Activated T-helper 9 cell treated with anti-CD3 and anti-CD28 coated beads, Interleukin-2, amount 50 U/mL, for 16 hours (primary cell): ENCODE measurements at places on chromosomes 5 and 9.

DNA sequence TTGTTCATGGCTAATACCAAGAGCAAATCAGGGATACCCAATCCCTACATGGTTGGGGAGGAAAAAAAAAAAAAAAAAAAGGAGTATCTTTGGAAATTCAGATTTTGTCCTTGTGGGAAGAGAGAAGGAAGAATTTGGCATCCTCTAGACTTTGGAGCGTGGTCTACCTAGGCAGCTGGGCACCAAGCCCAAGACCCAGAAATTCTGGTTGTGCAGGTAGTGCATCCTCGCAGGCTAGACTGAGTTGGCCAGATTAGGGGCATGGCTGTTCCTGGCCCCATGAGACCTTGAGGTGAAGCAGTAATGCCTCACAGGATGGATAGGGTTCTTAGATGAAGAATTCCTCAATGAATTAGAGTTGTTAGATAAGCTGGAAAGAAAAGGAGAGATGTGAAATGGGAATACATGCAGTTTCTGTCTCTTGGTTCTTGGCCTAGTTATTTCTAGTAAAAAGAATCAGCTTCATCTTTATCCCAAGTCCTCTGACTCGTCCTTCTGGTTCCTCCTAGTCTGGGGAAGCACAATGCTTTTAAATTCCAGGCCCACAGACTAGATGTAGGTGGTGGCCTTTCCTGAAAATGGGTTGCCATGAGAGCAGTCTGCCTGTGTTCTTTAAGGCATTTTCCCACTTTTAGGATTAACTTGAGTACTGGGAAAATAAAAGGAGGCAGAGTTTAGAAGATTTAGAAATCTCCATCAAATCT, 140.5 kb upstream of the RUSC2 start:
- DNase-seq: no peak

- no peak for DNase-seq
Measured at GRCh38 chr9:104868687-104869404, 59.1 kb downstream of the ABCA1 start.

- no peak for DNase-seq
Measured at GRCh38 chr5:80083101-80083890, 48.1 kb downstream of the THBS4 start.

- no peak for DNase-seq
Measured at GRCh38 chr5:115379622-115380344, 83.3 kb upstream of the CCDC112 start.

GRCh38 chr5:122187426-122187825, 58.1 kb downstream of the ZNF474 start:
- no peak for DNase-seq

- DNase-seq: no peak
Measured at GRCh38 chr5:13910201-13910600, 34.3 kb downstream of the DNAH5 start.

DNA sequence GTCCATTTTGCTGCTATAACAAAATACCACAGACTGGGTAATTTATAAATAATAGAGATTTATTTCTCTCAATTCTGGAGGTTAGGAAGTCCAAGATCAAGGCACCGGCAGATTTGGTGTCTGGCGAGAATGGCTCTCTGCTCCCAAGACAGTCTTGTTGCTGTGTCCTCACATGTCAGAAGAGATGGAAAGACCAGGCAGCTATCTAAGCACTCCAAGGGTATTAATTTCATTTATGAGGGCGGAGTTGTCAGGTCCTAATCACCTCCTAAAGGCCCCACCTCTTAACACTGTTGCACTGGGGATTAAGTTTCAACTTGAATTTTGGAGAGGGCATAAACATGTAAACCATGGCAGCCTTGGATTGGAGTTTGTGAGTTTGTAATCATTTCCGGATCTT, 30.3 kb downstream of the ADCY2 start:
- DNase-seq: no peak

GRCh38 chr9:18658804-18659705, 185.1 kb downstream of the ADAMTSL1 start:
- no peak for DNase-seq

DNA sequence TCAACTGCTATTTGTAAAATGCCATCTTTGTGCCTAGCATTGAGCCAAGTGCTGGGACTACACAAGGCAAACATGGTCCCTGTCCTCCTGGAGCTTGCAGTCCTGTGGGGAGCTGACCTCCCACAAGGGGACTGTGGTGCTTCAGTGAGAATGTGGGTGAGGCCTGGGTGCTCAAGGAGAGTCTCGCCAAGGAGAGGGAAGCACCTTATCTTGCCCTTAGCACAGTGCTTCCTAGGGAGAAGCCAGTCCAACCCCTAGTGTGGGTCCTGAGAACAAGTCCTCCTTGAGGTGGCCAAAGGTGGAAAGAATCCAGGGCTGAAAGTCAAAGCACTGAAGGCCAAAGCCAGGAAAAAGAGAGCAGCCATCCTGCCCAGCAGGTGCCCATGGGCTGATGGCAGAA, 31.1 kb upstream of the MVB12B start:
- DNase-seq: no peak

DNA sequence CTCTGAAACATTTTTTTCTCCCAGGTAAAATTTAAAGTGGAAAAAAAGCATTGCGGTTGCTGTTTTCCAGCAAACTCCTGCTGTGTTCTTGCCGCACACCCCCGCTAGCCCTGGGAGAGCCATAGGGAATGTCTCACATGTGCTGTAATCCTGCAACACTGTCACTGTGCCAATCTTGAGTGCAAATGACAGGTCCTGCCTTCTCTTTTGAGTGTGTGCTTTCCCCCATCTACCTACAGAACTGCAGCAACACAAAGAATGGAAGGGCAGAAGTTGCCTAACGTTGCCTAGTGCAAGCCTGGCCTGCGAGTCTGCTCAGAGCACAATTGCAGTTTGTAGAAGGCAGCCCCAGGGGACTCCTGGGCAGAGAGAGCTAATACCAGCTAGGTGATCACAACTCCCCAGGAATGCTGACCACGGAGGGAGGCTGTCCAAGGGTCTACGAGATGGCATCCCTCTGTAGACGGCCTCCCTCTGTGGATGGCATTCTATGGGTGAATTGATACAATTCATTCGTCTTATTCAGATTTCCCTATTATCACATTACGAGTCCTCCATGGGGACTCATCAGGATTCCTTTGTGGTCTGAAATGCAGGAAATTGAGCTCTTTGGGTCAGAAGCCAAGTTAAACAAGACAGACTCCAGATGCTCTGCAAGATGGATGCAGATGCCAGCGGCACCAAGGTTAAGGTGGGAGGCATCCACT, 172.6 kb upstream of the S1PR3 start:
- DNase-seq: no peak

- no peak for DNase-seq
Measured at GRCh38 chr5:107341376-107342084, 329.2 kb downstream of the EFNA5 start.

DNA sequence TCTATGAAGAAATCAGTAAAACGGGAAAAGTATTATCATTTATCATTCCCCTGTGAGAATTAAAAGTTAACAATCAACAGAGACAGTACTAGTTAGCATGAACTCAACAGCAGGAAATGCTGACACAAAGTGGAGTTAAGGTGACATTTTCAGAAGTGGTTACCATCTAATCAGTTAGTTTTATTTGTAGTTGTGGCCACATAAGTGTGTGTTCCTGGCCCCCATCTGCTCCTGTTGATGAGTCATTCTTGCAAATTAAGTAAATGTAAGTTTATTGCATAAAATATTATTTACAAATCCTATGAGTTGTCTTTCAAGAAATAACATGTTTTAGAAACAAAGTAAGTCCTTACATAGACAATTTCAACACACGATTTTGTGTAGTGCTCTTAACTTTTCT, 8.9 kb upstream of the BNC2 start:
- no peak for DNase-seq

DNA sequence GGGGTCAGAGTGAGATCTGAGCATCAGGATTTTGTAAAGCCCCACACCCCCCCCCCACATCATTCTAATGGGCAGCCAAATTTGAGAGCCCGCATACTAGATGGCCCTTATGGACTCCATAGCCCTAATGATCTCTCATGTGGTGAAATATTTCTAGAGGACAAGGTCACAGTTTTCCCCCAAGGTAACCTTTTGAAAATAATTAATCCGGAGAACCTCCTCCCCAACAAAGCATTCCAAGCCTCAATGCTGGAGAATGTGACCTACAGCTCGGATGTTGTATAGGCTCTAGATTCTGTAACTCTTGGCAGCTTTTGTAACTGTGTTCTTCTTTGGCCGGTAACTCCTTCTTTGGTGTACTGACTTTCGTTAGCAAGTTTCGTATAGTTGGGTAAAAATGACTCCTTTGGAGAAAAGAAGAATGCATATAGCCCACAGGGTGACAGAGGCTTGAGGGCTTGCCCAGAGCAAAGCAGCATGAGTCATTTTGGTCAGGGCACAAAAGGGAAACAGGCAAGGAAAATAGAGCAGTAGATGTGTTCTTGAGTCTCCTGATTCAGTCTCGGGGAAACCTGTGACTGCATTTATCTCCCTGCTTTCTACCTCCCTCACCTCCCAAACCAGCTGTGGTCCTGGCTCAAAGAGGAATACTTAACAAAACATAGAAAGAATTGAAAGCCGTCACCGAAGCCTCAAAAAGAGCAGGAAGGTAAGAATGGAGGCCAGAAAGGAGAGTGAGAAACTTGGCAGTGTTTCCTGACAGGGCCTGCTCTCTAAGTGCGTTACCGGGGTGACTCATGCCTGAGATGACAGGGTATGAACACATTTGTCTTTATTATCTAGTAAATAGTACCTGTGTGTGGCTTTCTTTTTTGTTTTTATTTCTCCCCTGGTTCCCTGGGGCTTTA, 6.6 kb upstream of the XPA start:
- peak; percentile 14 for DNase-seq

DNA sequence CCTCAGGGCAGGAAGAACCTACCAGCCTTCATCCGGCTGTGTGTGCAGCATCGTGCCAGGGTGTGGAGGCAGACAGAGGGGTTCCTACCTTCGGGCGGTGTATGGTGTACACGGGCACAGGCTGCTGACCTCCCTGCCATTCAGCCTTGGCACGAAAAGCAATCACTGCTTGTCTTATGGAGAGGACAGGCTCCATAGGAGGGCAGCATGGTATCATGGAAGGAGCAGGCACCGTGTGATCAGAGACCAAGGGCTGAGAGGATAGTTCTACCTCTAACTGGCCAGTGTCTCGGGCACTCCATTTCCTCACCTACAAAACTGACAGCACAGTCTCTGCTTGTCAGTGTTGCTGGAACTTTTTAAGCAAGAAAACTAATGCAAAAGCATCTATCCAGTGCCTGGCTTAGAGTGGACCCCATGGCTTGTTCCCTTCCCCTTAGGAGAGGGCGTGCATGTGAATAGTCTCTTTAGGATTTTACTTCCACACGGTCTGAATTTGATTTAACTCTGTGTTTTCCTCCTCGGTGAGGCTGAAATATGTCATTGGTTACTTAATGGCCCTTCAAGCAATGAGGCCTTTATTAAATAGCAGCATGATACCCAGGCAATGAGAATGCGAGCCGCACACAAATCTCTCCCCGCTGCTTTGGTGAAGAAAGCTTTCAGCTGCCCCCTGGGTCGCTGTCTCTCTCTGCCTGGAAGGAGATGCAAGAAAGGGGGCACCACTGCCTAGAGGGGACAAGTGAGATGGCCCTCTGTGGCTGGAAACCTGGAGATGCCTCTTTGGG, 22.2 kb downstream of the TTLL11 start:
- no peak for DNase-seq

GRCh38 chr5:179307931-179308471, 37.3 kb downstream of the ADAMTS2 start:
- DNase-seq: no peak

DNA sequence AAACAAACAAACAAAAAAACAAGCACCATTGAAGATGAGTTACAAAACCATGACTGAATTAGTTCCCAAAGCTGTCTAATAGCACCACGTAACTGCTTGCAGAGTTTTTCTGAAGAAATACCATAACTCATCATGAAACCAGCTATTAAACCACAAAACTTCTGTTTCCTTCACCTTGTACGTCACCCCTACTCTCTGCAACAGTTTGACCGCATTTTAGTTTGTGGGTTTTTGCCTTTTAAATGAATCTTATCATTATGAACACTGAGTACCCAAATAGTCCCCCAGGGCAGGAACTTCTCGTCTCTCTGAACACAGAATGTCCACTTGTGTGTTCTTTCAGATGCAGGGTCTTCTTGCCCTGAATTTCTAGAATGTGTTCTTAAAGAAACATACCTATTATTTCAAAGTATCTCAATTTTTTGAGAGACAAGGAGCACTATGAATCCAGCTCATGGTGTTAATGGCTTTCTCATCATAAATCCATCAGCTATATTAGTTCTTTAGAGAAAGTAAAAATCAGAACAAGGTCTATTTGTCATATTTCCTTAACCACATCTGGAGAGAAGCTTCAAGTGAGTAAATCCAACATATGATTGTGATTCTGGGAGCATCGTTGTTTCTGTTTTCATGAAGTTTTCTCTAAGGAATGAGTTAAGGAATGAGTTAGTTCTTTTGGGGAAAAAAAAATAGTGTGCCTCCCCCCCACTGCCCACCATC, 210.6 kb downstream of the AUH start:
- DNase-seq: no peak

DNA sequence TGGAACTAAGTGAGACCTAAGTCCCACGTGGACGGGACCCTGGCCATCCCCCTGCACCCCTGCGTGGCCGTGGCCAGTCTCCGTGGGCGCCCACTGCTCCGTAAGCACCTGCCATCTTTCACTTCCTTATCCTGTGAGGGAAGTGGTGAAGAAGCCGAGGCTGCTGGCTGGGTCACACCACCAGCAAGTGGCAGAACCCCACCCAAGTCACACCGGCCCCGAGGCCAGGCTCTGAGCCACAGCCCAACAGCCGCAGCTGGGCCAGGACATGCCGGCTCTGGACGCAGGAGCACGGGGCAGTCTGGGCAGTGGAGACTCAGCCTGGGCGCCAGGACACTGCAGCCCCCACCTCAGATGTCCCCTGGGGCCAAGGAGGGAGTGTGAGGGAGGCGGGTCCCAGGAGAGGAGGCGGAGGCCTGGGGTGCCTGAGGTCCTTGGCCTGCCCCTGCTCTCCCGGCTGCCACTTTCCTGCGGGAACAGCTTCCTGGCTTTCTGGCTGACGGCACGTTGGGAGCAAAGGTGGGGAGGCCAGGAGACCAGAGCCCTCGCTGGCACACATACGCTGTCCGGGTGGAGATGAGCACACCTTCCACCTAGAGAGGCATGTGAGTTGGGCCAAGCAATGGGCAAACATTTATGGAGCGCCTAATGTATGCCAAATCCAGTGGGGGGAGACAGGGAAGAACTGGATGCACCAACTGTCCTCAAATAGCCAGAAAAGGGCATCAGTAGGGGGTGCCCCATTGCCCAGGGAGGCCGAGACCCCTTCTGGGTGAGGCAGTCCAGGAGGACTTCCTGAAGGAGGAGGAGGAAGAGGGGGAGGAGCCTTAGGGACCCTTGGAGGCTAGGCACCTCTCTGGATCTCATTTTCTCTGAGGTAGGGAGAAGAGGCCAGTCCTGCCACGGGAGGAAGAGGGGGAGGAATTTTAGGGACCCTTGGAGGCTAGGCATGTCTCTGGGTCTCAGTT, 43.9 kb upstream of the EGFL7 start:
- no peak for DNase-seq

DNA sequence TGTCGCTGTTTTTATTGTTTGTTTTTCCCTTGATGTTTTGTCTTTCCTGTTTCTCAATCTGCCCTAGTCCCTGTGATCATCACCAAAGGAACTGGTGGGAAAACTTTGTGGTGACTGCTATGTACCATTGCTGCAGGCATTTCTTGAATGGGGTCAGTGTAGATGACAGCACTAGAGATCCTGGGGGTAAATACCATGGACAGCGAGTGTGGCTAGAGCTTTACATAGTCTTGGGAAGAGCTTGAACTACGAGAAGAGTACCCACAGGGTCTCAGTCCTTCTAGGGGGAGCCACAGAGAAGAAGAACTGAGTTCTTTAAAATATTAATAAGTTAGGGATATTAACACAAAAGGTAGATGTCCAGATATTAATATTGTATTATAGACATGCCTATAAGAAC, 138.8 kb downstream of the PAM start:
- no peak for DNase-seq

- DNase-seq: no peak
Measured at GRCh38 chr5:76528547-76529331, 94.5 kb downstream of the F2RL2 start.
